Stimulated activated CD4-positive, alpha-beta T cell treated with anti-CD3 and anti-CD28 coated beads, Interleukin-15, amount 100 ng/mL, for 1 hour (primary cell): ENCODE measurements at places on chromosomes 3 and 15.
A peak's percentile ranks its signal among the peaks of the same experiment; 100 is the strongest.

GRCh38 chr3:12681089-12681942 is 17.4 kb upstream of the RAF1 start:
- DNase-seq: no peak

DNA sequence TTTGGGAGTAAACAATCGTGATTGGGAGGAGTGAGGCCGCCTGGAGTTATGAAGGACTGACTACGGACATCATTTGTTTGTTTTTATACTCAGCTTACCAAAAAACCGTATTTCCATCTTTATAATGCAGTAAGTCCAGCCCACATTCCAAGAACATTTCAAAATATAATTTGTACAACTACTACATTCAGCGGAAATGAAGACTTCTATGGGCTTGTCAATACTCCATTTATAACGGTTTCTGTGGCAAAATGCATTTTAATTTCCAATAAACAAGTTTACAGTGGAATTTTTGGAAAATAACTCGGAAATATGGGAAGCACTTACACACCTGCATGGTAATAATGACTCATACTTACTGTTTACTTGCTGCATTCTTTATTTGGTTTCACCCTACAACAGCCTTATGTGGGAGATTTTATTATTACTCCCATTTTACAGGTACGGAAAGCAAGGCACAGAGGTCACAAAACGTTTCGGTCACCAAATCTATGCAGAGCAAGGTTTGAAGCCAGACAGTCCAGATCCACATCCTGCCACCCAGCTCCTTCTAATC is 62.3 kb downstream of the LDHAL6B start:
- DNase-seq: no peak

GRCh38 chr15:96307856-96308394 is 22.6 kb upstream of the NR2F2 start:
- no peak for DNase-seq

GRCh38 chr3:72397586-72397985 is 450.7 kb downstream of the SHQ1 start:
- DNase-seq: no peak

DNA sequence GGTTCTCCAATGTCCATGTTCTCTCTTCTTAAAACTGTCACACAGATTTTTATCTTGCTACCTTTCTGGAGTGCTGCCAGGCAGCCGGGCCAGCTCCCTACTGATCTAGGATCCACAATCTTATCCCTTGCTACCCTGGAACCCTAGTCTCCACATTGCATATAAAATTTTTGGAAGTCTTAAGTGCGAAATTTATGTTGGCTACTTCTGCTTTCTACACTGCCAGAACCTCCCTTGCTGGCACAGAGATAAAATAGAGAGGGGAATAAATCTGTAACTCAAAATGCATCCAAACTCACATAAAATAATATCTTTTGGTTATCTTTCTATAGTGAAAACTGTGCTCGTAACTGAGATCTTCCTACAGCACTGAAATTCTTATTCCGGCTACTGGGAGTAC is 182.6 kb downstream of the ZPLD1 start:
- no peak for DNase-seq

DNA sequence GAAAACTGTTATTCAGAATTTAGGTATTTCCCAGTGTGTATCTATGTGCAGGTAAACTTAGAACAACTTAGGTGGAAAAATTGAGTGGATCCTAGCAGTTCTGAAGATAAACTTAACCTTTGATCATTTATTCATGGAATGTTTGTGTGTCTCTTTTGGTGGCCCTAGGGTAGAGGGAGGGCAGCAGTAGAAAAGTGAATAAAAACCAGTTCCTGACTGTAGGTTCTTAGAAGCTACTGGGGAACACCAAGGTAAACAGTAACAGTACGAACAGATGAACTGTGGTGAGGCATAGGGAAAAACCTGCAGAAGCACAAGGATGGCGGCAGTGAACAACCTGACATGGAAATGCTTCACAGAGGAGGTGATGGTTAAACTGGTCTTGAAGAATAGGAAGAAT is 2.5 kb downstream of the SNRK start:
- DNase-seq: no peak

GRCh38 chr15:96348112-96349027 is 17.9 kb downstream of the NR2F2 start:
- DNase-seq: no peak

DNA sequence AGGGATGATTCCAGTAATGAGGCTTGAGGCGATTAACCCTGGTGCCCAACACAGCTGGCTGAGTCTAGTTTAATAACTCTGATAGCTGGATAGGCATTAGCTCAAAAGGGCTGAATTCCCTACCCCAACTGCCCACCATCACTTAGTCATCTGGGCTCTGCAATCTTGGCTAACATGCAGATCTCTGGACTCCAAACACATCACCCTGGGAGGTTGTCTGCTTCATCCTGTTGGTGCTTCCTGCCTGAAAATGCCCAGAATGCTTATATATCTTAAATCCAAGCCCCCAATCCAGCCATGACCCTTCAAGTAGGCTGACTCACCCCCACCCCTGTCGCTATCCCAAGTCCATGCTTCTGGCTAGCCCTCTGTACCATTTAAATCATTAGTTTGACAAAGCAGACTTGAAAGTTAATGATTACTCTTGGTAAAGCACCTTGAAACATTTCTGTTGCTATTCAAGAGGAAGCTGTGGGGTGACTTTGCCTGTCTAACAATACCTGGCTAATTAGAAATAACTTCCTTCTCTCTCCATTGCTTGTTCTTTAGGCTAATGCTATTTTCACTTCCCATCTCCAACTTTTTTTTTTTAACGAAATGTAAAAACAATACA is 107.0 kb upstream of the RORA start:
- no peak for DNase-seq

- DNase-seq: no peak
Measured at GRCh38 chr3:64016941-64017620, 6.2 kb downstream of the PSMD6 start.

- no peak for DNase-seq
Measured at GRCh38 chr3:50353245-50354004, 2.8 kb downstream of the CYB561D2 start.

DNA sequence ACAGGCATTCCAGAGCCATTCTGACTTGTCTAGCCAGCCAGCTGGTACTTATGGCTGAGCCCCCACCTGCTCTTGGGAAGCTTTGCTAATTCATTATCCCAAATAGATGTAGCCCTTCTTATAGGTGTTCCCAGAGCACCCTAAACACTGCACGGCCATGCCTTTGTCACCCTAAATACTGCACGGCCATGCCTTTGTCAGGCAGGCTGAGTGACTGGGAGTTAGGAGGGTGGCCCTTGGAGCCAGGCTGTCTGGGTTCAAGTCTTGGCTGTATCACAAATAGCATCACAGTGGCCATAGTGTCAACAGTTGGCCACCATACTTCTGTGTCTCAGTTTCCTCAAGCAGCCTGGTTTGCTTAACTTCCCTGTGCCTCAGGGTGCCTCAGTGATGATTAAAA is 292.3 kb downstream of the ADAMTS17 start:
- no peak for DNase-seq

- no peak for DNase-seq
Measured at GRCh38 chr15:71117714-71118305, 2.5 kb downstream of the THSD4 start.

DNA sequence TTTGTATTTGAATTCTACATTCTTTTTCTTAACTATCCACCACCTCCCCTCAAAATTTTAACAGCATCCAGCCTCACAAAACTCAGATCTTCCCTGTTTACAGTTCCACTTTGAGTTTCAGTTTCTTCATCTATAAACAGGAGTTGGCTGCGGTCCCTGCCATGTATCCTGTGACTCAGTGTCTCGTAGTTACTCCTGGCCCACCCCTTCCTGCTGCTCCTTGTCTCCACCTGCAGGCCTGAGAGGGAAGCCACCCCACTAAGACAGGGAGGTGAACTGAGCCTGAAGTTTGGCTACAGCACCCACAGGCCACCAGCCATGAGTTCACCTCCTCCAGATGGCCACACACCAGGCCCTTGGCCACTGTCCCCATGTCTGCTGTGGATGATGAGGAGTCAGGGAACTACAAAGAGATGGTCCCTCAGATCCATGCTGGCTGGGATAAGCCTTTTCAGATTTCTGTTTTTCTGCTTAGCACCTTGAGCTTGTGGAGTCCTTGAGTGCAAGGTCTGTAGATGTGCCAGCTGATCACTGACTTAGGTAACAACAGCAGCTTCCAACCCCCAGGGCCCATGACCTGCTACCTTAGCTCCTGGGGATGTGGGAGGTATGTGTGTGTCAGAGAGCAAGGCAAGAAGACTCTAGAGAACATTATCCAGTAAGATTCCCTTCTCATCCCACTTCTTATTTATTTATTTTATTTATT is 37.5 kb downstream of the CD86 start:
- DNase-seq: no peak

DNA sequence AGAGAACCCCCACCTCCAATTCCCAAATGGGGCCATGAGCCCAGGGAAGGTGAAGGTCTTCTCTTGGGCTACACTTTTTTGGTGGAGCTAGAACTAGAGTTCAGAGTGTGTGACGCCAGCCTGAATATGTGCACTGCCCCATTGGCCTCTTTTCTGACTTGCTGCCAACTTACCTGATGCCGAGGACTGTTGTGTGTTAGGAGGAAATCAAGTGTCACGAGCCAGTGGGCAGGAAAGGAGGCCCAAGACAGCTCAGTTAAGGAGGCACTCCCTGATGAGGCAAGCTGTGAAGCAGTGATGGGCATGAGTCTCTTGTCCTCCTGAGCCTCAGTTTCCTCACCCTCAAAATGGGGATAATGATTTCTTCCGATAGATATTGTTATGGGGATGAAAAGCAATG is 107.8 kb downstream of the ANP32A start:
- DNase-seq: no peak

GRCh38 chr3:29594261-29594660 is 313.4 kb downstream of the RBMS3 start:
- DNase-seq: no peak

DNA sequence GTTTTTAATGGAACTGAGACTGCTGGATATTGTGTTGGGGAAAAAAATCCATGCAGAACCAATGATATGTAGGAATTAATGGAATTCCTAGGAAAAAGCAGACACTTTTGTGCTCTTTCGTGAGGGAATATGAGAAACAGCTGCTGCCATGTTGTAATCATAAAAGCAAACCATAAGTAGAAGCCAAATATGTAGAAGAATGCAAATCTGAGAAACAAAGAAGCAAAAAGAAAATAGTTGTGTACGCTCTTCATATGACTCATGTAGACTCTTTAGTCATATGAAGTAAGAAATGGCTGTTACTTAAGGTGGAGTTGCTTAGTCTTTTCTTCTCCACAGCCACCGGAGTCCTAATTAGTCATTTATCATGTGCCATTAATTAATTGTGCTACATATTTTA is 298.6 kb upstream of the ZNF717 start:
- no peak for DNase-seq

- peak; percentile 25 for DNase-seq
Measured at GRCh38 chr3:141402476-141403171, 34.3 kb downstream of the ZBTB38 start.

DNA sequence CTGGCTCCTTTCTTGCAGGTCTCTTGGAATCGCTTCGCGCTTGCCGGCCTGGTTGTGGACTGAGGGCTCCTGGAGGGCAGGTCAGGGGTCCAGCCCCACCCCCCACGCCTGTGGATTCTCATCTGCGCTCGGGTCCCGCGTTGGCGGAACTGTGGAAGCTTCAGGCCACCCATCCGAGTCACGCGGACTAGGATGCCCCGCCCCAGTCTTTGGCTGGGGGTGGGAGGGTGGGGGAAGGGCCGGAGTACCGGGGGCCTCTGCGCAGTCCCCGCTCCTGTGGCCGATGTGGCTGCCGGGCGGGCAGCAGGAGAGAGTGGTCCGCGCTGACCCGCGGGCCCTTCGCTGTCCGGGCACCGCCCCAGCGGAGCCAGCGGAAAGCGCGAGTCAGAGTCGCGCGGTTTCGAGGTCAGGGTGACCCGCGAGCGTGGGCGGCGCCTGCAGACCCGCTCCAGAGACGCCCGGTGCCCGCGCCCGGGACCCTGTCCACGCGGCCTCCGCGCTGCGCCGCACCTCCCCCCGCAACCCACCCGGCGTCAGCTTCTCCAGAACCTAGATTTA is 114.2 kb downstream of the KLF13 start:
- no peak for DNase-seq

GRCh38 chr3:169661361-169662131 is 2.0 kb downstream of the MECOM start:
- DNase-seq: no peak

DNA sequence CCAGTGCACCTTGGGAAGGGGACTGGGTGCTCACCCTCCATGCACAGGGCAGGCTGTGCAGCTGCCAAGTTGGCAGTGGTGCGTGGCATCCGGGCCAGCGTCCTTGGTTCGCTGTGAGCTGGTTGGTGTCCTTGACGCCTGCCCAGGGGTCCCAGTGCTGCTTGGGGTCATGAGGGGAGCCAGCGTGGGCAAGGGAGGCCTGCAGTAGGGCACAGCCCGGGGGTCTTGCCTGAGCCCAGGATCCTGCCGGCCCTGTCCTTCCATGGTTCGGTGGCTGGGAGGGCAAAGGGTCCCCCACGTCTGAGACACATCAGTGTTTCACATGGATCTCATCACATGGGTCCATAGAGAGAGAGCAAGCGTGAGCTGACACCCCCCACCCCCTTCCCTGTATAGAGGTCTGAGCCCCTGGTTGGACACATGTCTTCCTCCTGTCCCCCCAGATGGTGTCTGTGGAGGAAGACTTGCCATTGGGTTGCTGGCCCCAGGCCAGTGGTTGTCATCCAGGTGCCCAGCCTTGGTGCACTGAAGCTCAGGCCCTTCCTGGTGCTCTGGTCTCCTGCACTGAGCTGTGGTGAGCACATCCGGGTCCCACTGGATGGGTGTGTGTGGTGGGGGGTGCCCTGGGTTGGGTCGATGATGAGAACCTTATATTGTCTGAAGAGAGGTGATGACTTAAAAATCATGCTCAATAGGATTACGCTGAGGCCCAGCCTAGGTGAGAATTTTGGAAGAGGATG is 232.3 kb downstream of the SNRPN start:
- DNase-seq: no peak

DNA sequence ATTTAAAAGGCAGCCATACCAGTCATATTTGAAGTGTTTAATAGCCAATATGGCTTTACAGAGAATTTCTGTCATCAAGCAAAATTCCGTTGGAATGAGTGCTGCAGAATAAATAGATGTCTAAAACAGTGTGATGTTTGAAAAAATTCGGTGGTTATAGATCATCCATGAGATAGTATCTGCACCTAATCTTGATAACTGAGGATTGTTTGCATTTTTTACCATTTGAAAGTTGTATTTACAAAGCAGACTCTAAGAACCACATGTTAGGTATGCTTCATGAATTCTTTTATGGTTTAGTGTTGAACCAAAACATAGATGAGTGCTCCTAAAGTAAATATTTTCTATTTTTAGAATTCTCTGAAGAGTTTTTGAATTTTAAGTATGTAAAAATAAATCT is 476.1 kb downstream of the NAALADL2 start:
- DNase-seq: no peak
